ENCODE measurements at places on chromosomes 12 and 14. TPM values are rescaled to one million over a fixed set of nuclear protein-coding genes. Genes with fewer than 3 reads are reported as not detected.
A peak's percentile ranks its signal among the peaks of the same experiment; 100 is the strongest.

DNA sequence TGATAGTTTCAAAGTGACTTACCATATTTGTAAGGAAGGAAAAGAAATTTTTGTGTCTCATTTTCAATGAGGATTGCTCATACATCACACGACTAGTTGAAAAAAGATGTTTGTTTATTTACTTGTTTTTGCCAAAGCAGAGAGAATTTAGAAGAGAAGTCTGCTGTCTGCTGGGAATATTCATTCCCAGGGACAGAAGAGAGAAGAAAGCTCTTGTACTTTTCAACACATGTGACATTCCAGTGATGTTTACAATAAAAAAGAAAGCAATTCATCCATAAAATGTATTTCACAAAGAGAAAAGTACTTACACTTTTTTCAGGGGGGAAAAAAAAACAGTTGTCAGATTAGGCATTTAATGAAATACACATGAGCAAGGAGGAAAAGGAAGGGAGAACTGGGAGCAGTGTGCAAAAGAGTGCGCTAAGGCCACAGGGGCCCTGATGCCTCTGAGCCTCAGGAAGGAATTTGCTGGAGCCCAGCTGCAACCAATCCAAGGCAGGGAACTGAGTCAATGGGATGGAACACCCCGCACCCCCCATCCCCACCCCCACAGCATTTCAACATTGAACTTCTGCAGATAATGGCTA, 115.0 kb downstream of the RPAP3 start:
- no peak for DNase-seq

- DNase-seq: peak; percentile 98
Measured at GRCh38 chr12:51371295-51371953, 19.8 kb downstream of the GALNT6 start.

MYL6 gene
- total RNA-seq: 3,348 TPM

PTPN21 gene
- total RNA-seq: 3.7 TPM

- no peak for DNase-seq
Measured at GRCh38 chr12:48980953-48981756, 3.0 kb downstream of the WNT1 start.

TAS2R7 gene
- total RNA-seq: not detected

CACNA2D4 gene
- total RNA-seq: 0.91 TPM

DNA sequence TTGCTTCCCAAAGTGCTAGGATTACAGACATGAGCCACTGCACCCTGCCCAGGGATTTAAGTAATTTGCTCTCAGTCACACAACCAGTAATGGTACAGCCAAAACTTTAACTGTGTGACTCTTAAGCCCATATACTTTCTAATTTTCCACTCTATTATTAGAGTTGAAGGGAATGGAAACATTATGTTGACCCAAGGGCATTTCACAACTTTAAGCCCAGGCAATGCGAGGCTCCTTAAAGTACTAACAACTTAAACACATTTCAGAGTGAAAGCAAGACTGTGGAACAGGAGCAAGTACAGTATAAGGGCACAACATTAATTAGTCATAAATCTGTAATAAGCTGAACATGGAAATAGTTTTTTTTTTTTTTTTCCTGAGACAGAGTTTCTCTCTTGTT, 39.8 kb downstream of the BAZ1A start:
- no peak for DNase-seq

Measured in M059J (cell line).